RWPE2 (cell line): ENCODE measurements at places on chromosomes 6 and 20.

DNA sequence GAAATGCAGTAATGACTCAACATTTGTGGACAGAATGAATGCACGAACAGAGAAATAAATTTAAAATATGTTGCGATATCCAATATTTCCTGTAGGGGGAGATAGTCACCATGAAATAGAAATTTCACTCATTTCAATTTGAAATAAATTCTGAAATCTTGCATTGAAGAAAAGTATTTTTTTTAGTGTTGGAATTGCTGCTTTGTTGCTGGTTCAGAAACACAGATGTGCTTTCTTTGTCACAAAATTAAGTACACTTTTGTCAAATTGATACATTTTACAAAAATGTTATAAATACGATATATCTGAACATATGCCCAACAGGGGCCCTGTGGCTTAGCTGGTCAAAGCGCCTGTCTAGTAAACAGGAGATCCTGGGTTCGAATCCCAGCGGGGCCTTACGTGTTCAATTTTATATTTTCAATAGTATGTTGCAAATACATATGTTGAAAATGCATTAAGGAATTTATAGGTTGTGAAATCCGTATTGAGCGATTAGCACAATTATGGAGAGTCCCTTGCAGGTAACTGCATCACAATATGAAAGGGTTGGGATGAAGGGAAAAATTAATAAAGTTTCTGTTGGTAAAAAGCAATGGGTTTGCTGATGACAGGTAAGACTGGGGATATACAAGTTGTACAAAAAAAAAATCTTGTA, 85.4 kb upstream of the PRSS16 start:
- no peak for DNase-seq

DNA sequence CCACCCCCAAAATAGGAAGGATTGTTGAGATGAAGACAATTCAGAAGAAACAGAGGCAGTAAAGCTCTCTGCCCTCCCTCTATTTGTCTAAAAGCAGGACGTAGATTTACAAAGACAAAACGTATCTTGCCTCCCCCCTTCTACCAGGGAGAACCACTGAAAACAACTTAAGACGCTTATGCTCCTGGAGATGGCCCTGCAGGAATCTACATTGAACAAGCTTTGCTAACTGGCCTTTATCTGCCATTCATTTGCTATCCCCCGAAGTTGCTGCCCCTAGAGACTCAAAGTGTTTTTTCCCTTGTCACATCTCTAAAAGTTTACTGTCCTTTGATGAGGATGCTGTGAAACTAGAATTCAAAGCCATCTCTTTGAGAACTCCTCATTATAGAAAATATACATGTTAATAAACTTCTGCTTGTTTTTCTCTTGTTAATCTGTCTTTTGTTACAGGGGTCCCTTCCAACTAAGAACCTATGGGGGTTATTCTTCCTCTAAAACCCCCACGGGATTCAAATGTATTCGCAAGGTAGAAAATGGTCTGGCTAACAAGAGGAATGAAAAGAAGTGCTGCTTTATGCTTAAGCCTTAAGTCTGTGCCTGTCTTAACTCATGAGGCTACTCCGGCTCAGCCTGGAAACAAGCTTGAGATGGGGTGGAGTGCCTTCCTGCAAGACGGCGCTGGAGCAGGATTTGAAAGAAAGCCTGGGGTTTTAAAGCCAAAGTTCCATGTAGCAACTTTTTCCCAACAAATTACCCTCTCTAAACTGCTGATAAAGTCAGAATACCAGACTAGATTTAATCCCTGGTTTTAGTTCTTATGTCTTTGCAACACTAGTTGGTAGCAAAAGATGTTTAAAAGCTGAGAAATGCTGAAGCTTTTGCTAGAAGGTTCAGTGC, 88.0 kb downstream of the CLIC5 start:
- DNase-seq = no peak

GRCh38 chr6:157652601-157653363, 170.3 kb upstream of the SNX9 start:
- no peak for DNase-seq

DNA sequence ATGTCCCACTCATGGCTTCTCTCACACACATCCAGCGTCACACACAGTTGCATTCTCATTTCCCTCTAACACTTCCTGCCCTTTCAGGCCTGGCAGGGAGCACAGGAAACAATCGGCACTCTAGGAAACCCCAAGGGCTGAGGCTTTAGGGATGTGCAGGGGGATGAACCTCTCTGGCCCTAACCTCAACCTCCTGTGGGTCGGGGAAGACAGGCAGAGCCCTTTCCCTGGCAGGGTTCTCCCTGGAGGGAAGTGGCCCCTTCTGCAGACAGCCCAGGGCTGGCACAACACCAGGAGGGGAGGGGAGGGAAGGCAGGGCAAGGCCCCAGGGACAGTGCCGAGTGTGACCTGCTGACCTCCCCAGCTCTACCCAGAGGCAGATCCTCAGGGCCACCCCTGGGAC, 2.7 kb downstream of the TEAD3 start:
- DNase-seq = no peak

GRCh38 chr20:58046311-58046710, 182.1 kb downstream of the ANKRD60 start:
- no peak for DNase-seq
